ENCODE measurements at places on chromosomes 12 and 14.

DNA sequence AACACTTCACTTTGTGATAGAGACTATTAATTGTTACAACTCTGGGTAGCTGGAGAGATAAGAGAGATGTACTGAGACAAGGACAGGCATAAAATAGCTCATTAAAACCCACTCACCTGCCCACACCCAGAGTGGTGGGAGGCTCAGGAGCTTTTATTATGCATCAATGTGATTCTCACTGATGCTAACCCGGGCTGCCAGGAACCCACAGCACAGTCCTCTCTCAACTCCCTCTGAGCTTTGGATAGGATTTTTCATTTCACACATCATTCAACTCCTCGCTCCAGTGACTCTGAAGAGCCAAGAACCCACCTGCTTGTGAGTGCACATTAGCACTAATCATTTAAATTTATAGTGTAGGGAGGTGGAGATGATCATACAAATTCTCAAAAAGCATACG, 827.9 kb downstream of the FLRT2 start:
- DNase-seq: no peak

GRCh38 chr12:93790472-93791152, 113.4 kb downstream of the CRADD start:
- peak; percentile 6 for DNase-seq

- no peak for DNase-seq
These were observed 81.9 kb upstream of the CCND2 start for GRCh38 chr12:4191642-4192041.

- no peak for DNase-seq
These were observed 230.3 kb downstream of the BCAT1 start for GRCh38 chr12:24718617-24719016.

DNA sequence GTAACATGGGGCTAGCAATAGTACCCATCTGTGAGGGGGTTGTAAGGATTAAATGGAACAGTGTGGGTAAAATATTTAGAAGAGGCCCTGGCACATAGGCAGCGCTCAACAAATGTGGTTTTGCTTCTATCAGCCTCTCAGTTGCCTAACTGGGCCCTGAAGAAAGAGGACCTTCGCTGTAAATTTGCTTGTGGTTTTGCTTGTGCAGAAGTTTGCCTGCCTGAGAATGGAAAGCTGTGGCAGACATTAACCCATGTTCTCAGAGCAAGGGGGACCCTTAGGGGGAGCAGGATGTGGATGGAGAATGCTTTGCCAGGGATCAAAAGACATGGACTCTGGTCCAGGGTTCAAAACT, 160.1 kb downstream of the BRMS1L start:
- no peak for DNase-seq

DNA sequence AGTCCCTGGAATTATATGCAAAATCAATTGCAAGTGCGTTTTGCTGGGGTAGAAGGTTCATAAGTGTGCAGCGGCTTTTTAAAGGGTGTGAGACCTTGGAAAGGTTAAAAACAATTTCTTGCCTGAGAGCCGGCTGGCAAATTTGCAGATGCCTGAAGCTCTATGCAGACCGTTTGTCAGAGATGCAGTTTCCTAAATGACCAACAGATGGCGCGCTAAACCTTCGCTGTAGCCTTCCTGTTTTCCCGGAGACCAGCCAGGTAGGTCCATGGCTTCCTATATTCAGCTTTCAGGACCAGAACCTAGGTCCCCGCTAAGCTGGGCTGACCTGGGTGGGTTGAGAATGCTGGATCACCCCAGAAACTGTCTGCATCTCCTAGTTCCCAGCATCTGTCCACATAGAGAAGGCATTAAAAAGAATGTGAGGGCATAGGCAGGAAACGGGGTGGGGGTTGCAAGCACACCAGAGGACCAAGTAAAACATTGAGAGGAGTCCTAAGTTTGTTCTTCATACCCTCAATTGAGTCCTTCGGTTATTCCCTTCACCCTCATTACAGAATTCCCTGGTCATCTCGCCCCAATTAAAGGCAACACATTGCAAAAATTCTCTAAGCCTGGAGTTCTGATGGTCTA, 5.7 kb upstream of the NOS1 start:
- peak; percentile 90 for DNase-seq

DNA sequence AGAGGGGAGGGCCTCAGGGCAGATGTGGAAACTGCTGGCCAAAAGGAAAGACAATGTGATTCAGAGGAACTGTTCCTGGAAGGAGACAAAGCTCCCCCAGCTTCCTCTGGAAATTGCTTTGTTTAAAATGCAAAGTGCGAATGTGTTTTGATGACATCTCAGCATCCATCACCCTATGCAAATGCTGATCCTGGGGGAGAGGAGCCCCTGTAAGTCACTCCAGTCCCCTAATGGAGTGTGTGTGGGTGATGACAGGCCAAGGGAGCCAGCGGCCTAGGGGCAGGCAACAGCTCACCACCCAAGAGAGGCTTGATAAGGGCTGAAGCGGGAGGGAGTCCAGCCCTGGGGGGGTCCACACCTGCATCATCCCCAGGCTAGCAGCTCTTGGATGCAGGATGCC, 134.2 kb downstream of the ESRRB start:
- no peak for DNase-seq

GRCh38 chr14:39957987-39958386, 525.8 kb upstream of the FBXO33 start:
- no peak for DNase-seq

DNA sequence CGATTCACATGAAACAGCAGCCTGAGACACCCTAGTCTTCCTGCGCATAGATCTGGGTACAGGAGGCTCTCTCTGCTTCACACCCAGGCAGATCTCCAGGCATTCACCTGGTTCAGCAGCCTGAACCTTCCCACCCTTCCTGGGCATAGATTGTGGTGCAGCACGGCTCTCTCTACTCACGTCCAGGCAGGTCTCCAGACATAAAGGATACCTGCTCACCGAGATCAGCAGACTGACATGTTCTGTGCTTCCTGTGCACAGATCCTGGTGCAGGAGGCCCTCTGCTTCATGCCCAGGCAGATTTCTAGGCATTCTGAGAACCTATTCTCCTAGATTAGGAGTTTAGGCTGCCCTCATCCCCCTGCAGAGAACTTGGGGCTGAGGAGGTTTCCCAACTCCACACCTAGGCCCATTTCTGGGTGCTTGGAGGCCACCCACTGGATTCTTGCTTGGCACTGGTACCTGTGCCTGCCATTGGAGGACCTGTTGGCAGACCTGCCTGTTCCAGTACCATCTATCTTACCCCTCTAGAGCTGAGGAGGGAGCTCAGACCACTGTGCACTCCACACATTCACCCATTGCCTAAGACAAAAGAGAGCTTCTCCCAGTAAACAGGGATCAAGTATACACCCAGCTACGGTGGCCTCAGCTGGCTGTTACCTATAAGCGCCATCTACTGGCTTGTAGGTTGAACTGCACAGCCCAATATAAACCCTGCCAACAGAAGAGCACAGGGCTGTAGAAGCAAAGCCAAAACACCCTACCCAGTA, 28.0 kb upstream of the GARIN6 start:
- peak; percentile 31 for DNase-seq

DNA sequence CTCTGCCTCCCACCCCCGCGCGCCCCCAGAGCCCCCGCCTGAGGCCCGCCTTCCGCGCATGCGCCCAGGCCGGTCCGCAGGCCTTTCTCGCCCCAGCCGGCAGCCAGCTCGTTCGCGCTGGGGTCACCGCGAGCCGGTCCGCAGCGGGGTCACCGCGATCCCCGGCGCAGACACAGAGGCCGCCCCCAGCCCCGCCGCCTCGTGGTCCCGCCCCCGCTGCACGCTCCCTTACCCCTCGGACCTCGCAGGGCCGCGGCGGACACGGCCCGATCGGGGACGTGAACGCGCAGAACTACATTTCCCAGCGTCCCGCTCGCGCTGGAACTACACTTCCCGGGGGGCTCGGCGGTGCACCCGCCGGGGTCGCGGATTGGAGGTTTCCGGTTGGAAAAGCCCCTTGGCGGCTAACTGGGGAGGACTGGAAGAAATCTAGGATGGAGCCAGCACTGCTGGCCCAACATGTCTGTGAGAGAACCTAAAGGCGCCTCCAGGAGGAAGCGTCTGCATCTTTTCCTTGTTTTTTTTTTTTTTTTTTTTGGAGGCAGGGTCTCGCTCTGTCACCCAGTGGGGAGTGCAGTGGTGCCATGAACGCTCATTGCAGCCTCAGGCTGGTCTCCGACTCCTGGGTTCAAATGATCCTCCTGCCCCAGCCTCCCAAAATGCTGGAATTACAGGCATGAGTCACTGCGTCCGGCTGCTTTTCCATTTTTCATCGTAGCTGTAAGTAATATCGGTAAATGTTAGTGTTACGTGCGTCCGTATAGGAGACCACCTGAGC, at the start of gene ZNF605:
Gene ZNF605, minus strand, starts transcription at position 296 of the 778 bp plus-strand sequence. CDS start 10,671 bp downstream, outside the sequence.
- peak; percentile 95 for DNase-seq

GRCh38 chr12:29113101-29113500, 36.0 kb upstream of the FAR2 start:
- no peak for DNase-seq

DNA sequence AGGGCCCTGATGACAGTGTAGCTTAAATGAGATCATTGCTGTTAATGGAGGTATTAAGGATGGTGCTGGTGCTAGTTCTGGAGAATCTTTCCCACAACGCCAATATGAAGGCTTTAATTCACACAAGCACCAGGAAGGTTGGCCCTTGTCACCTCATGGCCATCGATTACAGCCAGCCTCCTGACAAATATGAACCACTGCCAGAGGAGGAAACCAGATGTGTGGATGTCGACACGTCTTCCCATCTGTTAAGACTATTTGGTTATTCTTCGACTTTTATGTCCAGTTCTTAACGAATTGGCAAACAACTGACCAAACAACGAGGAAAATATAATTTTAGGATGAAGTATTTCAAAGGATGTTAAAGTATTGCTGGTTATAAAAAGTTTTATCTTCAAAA, 79.5 kb downstream of the PIK3C2G start:
- DNase-seq: no peak

- DNase-seq: peak; percentile 18
These were observed 545 bp downstream of the CPSF2 start for GRCh38 chr14:92122351-92122677.

GRCh38 chr12:76762601-76762980, 1.3 kb upstream of the ZDHHC17 start:
- no peak for DNase-seq

DNA sequence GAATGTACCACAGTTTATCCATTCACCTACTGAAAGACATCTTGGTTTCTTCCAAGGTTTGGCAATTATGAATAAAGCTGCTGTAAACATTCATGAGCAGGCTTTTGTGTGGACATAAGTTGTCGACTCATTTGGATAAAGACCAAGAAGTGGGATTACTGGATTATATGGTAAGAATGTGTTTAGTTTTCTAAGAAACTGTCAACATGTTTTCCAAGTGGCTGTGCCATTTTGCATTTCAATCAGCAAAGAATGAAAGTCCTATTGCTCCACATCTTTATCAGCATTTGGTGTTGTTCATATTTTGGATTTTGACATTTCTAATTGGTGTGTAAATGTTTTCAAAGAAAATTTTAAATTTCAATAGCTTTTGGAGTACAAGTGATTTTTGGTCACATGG, 27.3 kb upstream of the KLRF1 start:
- no peak for DNase-seq

- no peak for DNase-seq
These were observed 19.0 kb upstream of the ANKRD9 start for GRCh38 chr14:102528431-102529170.

DNA sequence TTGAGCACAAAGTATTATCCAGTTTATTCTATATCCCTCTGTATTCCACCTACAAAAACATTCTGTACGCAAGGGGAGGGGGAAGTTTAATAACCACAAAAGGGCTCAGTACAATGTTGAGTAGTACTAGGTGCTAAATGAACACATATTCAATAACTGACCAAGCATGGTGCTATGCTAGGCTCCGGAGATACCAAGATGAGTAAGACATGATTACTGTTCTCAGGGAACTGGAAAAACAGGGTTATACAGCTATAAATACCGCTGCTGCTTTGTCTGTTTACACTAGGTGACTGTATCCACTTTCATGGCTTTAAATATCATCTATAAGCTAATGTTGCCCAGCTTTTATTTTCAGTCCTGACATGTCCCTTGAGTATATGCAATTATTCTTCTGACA, 135.8 kb downstream of the INSM2 start:
- DNase-seq: no peak

GRCh38 chr12:2495417-2496112, 299.2 kb upstream of the FKBP4 start:
- no peak for DNase-seq

- DNase-seq: no peak
These were observed 48.3 kb downstream of the NFKBIA start for GRCh38 chr14:35355981-35356841.

- no peak for DNase-seq
These were observed 760 bp downstream of the PLEKHD1 start for GRCh38 chr14:69485315-69485660.

- DNase-seq: no peak
These were observed 30.6 kb upstream of the ISM2 start for GRCh38 chr14:77529213-77529612.

GRCh38 chr12:118418385-118419057, 42.2 kb downstream of the SUDS3 start:
- no peak for DNase-seq

DNA sequence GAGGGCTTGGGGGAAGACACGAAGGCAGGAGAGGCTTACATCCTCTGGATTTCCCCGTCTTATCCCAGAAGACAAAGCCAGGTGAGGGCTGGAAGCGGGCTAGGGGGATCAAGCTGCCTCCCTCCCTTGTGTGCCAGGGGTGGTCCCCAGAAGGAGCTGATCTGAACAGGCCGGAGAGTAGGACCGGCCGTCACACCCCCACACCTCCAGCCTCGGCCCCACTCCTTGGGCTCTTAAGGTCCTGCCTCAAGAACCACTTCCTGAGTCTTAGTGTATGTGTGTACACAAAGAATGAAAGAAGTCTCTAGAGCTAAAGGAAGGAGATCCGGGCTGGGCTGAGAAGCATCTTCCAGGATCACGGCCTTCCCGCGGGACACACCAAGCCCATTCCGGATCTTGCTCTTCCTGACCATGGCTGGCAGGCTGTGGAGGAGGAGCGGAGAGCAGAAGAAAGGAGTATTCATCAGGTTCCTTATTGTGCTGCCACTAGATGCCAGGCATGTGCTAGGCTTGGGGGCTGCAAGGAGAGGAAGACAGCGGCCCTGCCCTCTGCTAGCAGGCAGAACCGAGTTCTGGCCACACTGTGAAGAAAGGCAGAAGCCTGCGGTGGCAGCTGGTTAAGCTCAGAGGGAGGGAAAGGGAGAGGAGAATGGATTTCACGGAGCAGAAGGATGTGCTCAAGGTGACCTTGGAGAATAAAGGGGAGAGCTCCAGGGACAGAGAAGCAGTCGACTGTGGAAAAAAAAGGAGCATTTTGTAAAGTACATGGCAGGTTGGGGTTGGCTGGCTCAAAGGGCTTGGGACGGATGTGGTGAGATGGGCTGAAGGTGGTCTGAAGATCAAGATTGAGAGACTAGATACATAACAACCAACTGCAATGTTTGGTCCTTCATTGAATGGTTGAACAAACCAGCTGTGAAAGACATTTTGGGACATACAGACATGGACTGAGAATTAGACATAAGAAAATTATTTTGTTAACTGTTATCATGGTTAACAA, 1.3 kb upstream of the CD63 start:
- no peak for DNase-seq

- DNase-seq: peak; percentile 12
These were observed 72.1 kb downstream of the TMTC2 start for GRCh38 chr12:82758749-82759330.

GRCh38 chr12:98439981-98440581, 75.3 kb upstream of the TMPO start:
- DNase-seq: no peak

- no peak for DNase-seq
These were observed 188.3 kb downstream of the GXYLT1 start for GRCh38 chr12:41956353-41956752.

GRCh38 chr12:27498149-27498548, 25.9 kb upstream of the PPFIBP1 start:
- DNase-seq: no peak
